Renal cortex interstitium (tissue), 15 donors: ENCODE measurements at places on chromosomes 2 and 18. TPM values are rescaled to one million over a fixed set of nuclear protein-coding genes. Genes with fewer than 3 reads are reported as not detected.

DNA sequence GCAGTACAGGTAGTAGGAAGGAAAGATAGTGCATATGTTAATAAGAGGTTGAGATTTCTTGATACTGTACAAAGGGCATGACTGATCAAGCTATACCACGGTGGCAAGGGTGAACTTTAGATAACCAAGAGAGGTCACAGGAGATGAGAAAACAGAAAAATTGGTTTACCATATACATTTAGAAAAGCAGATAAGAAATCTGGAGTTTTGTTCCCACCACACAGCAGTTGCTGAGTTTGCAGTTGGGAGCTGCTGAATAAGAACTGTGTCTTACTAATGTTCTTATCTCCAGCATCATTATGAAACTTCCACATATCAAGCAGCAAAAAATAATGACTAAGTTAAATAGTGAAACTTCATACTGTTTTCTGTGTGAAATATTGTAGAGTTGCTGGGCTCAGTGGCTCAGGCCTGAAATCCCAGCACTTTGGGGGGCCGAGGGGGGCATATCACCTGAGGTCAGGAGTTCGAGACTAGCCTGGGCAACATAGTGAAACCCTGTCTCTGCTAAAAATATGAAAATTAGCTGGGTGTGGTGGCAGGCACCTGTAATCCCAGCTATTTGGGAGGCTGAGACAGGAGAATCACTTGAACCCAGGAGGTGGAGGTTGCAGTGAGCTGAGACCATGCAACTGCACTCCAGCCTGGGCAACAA lies 12.0 kb upstream of the IMPACT start:
- no peak for DNase-seq

The POLR1B gene
- polyA plus RNA-seq, result 21.1 TPM

- DNase-seq, result no peak
These were observed 445.1 kb upstream of the SPRED2 start for GRCh38 chr2:65877331-65878010.

The TDRD15 gene
- not detected for polyA plus RNA-seq

The LINC00305 gene
- polyA plus RNA-seq, result 2.8 TPM

DNA sequence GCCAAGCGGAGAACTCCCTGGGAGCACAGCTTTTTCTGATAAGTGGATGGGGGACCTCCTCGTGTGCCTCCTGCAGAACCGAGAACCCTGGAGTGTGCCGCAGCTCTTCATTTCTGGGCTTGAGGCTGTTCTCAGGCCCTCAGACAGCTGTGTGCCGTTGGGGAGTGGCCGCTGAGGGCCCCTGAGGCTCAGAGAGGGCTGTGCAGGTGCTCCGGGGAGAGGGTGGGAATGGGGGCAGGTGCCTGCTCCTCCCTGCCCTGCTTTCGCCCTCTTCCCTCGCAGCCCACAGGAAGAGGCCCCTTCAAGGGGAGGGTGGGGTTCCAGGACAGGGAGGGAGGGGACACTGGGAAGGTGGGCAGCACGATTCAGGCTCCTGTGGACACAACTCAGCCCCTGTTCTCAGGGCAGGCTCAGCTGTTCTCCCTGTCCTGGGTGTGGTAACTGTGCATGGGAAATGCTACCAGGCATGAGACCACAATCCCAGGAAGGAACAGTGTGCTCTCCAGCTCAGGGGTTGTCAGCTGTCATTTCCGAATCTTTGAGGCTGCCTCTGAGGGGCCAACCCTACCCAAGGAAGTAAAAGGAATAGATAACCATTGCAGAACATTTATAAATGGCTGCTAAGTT lies 11.3 kb downstream of the LCT start:
- no peak for DNase-seq
